PC-9 (cell line): ENCODE measurements at places on chromosomes 13 and 19.
A peak's percentile ranks its signal among the peaks of the same experiment; 100 is the strongest.

- no peak for DNase-seq
These were observed 375.0 kb downstream of the PCDH9 start for GRCh38 chr13:66855131-66855530.

DNA sequence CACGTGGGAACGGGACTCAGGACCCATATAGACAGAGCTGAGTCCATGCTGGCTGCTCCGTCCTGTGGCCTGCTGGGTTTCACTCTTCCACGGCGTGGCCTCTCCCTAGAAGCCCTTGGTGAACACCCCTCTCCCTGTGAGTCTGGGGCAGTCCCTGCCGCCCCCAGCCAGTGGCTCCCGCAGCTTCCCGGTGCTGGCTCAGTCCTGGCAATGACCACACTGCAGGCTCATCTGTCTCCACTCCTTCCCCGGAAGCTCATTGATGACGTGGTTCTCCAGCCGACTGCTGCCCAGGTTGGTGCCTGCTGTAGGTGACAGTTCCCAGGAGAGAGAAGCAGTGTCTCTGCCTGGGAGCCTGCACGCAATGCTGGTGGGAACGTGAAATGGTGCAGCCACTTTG, 2.1 kb upstream of the TEX29 start:
- no peak for DNase-seq

- no peak for DNase-seq
These were observed at the start of gene ADAMTSL5 for GRCh38 chr19:1512671-1513498. Gene ADAMTSL5 (minus strand): TSS chr19:1513019. CDS start chr19:1510943, 2,076 bp downstream.

GRCh38 chr19:56377105-56377924, 16.0 kb downstream of the ZNF582 start:
- DNase-seq: no peak

DNA sequence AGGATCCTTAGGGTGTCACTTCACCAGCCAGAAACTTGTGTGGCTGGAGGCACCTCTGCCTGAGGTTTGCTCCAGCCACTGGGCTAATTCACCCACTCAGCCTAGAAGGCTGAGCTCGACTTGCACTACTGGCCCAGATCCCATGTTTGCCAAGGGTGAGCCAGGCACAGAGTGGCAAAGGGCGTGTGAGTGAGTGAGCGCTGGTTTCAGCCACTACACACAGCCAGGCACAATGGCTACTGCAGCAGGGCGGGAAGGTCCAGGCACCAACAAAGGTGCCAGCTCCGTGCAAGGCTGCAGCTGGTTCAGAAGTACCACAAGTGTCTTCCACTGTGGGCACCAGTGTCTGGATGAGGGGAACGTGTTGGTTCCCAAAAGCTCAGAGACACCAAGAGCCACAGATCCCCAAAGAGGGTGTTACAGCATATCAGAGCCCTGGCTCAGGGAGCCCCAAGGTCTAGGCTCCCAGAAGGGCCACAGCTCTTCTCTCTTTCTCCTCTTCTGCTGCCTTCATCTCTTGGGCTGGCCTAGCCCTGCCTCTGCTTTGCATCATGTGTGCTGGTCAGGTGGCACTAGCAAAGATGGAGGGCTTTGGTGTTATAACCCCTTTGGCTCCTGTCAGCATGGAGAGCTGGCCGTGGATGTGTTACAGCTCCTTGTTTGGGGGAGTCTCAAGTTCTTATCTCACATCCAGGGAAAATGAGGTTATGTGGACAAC, 736.3 kb upstream of the KLHL1 start:
- DNase-seq: no peak

DNA sequence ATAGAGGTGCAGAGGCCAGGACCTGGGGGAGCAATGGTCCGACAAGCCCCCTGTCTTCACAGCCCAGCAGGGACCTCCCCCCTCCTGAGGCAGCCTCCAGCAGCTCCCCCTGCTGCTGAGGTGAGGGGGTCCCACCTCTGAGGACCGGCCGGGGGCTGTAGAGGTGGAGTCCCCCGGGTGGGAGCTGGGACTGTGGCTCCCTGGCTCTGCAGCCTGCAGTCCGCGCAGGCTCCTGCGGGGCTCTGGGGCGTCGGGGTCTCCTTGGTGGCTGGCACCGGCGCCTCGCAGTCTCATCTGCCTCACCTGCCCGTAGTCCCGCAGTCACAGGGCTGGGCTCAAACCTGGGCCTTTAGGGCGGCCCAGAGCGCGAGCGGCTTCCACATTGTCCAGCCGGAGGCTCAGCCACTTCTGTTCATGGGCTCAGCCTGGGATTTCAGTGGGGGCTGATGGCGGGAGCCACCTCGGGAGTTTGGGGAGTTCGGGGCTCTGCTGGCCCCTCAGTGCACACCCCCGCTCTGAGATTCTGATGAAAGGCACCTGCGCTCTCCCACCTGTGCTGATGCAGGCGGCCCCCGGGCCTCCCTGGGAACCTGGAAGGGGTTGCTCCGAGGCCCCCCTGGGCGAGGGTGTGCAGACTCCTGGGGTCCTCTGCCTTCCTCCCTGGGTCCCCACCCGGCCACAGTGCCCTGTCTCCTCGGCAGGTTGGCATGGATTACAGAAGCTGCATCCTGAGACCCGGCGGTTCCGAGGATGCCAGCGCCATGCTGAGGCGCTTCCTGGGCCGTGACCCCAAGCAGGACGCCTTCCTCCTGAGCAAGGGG, 7.0 kb upstream of the ZNF554 start:
- DNase-seq: no peak

- DNase-seq: no peak
These were observed 1659.5 kb upstream of the PCDH20 start for GRCh38 chr13:63075126-63075525.

- peak; percentile 84 for DNase-seq
These were observed 1419.8 kb downstream of the UQCRFS1 start for GRCh38 chr19:27793128-27793643.

DNA sequence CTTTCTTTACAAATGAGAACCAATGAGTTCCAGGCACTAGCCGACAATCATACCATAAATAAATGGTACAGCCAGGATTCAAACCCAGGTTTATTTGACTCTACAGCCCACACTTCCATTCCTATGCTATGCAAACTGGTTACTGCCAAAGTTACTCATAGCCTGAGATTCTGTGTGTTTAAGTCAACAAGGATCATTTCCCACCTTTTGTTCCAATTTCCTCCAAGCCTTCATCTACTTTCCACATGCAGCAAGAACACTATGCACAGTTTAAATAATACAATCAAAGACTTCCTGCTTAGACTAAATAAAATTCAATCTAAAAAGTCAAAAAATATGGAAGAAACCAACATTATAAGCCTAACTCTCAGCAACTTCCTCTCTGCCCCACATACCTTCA, 59.2 kb upstream of the KLF12 start:
- DNase-seq: no peak
